ENCODE measurements at places on chromosomes 5 and 9.

DNA sequence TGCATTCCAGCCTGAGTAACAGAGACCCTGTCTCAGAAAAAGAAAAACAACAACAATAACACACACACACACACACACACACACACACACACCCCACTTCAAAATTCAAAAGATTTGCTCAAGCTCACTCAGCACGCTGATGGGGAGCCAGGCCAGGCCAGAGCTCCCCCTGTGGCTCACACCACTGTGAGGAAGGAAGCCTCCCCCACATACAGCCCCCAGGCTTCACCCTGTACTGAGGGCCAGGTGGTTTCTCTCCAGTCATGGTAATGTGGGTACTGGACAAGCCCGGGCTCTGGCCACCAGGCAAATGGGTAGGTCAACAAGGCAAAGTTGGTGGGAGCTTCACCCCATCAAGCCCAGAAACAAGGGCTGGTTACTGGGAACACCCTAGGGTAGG is 19.0 kb downstream of the ATOX1 start:
- DNase-seq: no peak

DNA sequence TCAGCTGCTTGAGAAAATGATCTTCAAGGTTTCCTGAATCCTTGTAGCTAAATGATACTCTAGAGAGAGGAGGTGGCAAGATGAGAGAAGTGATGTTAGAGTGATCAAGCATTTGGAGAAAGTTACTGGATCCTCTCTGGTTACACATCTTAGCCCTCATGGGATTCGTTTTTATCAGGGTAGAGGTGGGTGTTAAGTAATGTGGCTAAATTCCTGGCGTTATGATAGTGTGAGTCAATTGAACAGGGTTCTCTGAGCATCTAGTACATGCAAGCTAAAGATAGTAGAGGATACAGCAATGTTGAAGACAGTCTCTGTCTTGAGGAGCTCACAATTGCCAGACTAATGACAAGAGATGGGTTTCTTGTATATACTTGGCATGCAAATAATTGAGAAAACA is 123.7 kb downstream of the PSD2 start:
- DNase-seq: no peak

GRCh38 chr5:116709082-116709481 is 134.5 kb upstream of the SEMA6A start:
- DNase-seq: no peak

DNA sequence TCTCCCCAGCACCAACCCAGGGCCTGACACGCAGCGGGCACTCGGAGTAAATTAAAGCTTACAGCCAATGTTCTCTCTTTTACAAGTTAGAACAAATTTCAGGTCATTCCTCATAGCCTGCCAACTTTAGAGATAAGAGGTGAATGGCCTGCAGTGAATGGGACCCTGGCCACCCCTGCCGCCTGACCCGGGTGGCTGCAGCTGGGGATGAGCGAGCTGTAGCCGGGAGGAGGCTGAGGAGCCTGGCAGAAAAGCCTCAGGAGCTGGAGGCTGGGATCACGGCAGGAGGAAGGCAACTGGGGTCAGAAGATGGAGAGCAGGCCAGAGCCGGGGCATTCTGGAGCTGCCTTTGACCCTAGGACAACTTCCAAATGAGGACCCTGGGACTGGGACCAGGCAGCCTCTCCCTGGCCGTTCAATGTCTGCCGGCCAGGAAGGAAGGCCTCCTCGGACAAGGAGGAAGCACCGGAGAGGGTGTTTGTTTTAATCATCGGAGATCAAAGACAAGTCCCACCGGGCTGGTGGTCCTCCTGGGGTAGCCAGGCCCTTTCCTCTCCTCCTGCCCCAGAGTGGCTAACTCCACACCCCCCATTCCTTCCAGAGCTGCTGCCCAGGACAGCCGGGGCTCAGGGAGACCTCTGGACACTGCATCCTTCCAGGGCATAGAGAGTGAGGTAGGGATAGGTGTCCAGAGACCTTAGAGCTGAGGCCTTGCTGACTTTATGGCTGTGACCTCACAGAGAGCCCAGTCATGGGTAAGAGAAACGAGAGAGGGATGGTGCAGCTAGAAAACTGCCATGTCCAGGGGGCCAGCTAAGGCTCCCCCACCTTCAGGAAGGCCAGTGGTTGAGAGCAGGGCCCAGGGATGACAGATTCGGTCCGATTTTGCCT is 87.3 kb upstream of the LMX1B start:
- no peak for DNase-seq

- no peak for DNase-seq
These were observed 61.3 kb upstream of the ELL2 start for GRCh38 chr5:96022971-96023370.

DNA sequence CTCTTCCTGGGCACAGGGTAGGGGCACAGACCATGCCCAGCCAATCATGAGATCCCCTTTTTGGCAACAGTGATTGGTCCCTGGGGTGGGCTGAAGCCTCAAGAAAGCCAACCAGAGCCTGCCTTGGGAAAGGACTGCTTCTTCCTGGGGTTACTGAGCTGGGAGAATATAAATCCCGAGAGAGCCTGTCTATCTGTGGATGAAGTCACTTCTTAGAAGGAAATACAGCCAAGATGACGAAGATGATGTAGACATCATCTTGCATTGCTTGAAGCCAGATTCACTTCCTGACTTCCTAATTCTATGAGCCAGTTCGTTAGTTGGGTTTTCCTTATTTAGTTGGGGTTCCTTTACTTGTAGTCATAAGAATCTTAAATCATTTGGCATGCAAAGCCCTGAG is 50.1 kb upstream of the PWWP2A start:
- no peak for DNase-seq

GRCh38 chr5:11455505-11455904 is 448.7 kb downstream of the CTNND2 start:
- DNase-seq: no peak

DNA sequence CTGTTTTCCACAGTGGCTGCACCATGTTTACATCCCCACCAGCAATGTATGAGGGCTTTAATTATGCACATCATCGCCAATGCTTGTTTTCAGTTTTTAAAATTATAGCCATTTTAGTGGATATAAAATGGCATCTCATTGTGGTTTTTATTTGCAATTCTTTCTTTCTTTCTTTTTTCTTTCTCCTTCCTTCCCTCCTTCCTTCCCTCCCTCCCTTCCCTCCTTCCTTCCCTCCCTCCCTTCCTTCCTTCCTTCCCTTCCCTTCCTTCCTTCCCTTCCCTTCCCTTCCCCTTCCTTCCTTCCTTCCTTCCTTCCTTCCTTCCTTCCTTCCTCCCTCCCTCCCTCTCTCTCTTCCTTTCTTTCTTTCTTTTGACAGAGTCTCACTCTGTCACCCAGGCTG is 6.6 kb downstream of the COL15A1 start:
- no peak for DNase-seq

DNA sequence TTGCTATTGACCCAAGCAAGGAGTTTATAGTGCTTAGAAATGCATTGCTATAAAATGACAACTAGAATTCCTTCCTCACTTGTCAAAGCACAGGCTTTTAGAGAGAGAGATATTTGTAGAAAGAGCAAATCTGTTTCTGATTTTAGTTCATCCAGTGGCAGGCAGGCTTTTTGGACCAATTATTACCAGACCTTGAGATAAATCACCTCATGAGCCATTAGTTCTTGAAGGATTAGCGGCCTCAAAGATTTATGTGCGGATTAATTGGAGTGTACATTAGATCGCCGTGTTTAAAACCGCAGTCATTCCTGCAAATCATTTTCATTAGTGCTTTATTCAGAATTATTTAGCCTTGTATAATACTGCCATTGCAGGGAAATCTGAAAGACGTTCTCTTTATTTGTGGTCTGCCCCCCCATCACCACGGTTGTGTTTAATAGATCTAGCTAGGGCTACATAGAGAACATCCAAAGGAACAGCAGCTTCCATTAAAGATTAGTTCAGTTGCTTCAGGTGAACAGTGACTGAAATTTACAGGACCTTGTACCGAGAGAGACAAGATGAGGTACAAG is 28.8 kb upstream of the TJP2 start:
- DNase-seq: no peak

DNA sequence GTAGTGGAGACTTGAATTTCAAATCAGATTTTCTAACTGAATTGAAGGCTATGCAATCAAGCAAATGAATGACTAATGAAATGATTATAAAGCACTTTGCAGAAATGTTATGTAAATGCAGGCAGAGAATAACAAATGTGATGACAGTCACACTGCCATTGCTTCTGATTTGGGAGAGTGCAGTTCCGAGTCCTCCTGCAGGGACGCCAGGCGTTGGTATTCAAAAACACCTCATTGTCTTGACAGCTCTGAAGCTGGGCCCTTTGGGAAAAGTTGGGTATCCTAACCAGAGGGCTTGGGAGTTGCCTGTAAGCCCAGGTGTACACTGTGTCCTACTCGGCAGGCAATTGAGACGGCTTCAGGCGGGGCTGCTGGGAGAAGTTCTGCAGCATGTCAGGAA is 57.9 kb downstream of the C5orf15 start:
- no peak for DNase-seq

DNA sequence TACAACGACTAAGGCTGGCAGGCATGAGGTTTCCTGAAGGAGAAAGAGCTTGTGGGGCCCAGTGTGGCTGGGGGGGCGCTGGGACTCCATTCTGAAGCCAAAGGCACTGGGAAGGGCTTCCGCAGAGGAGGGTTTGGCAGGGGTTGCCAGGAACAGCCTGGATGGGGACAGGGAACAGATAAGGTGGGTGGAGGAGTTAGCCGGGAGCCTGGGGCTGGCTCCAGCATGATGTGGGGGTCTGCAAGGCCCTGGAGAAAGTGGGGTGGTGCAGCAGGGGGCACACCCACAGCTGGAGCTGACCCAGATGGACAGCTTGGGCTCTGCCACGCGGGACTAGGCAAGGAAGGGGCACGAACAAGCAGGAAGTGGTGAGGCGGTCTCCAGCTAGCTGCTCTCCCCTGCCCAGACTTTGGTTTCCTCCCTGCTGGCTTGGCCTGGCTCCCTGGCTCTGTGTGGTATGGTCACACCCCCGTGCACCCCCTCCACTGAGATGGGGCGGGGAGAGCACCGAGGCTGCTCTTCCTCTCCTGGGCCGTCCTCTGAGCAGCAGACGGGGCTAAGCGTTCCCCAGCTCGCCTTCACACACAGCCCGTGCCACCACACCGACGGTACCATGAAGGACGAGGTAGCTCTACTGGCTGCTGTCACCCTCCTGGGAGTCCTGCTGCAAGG is at the start of gene LTC4S:
TSS of gene LTC4S (plus strand) at position 519 of the 672 bp plus-strand sequence. CDS start at position 614, 95 bp downstream.
- DNase-seq: no peak

GRCh38 chr9:123637606-123637944 is 281.6 kb downstream of the CRB2 start:
- no peak for DNase-seq

- peak; percentile 4 for DNase-seq
These were observed 2.6 kb downstream of the GLIS3 start for GRCh38 chr9:4297151-4297785.

DNA sequence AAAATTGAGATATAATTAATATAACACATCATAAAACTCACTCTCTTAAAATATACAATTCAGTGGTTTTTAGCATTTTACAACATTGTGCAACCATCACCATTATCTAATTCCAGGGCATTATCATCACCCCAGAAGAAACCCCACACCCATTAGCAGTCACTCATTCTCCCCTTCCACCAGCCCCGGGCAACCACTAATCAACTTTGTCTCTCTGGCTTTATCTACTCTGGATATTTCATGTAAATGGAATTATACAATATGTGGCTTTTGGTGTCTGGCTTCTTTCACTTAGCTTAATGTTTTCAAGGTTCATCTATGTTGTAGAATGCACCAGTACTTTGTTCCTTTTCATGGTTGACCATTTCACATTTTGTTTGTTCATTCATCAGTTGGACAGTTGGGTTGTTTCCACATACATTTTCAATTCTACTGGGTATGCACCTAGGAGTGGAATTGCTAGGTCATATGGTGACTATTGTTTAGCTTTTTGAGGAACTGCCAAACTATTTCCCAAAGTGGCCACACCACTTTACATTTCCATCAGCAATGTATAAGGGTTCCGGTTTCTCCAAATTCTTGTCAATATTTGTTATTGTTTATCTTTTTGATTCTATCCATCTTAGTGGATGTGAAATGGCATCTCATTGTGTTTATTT is 62.4 kb downstream of the MARCHF3 start:
- no peak for DNase-seq

GRCh38 chr5:157912621-157913325 is 53.8 kb upstream of the CLINT1 start:
- DNase-seq: no peak

- DNase-seq: no peak
These were observed 26.9 kb downstream of the ROR2 start for GRCh38 chr9:91923145-91923544.

- no peak for DNase-seq
These were observed 113.7 kb downstream of the ARHGEF28 start for GRCh38 chr5:73739650-73740049.

DNA sequence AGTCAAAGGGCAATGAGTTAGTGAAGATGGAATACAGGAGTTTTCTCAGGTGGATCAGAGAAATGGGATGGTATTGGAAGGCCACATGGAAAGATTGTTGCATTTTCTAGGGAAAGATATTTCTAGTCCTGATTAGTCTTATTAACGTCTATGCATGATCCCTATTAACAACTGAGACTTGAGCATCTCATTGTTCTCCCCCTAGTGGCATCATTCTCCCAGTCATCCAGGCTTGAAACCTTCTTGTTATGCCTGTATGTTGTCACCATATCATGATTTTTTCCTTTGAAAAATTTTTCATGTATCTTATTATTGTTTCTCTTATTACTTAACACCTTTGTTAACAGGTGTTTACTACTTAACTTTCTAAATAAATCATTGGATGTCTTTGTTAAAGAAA is 34.4 kb downstream of the KIF2A start:
- no peak for DNase-seq

DNA sequence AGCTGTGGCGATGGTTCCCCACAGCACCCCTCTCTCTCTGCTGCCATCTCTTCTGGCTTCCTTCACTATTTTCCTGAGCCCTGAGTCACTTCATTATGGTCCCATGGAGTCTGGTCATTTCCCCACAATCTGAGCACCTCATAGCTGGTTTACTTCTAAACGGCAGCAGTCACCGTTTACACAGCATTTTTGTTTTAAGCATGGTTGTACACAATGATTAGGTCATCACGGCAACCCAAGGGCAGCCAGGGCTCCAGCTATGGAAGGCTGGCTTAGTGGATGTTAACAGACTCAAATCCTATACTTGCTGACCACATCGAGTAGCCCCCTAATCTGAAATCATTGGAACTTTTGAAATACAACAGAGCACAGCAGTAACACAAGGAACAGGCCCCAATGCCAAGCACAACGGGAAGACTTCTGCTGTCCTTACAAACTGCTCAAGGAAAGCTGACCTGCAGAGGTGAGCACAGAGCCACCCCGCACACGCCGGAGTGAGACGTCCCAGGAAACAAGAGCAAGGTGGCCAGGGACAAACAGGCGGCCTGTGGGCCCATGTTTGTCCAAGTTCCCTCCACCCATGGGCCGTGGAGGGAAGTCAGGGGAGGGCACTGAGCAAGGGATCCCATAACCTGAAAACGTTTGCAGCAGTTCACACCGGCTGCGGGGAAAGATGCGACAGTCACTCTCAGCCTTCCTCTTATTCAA is 22.9 kb downstream of the CAMSAP1 start:
- DNase-seq: no peak

GRCh38 chr9:26210338-26210851 is 532.2 kb upstream of the TUSC1 start:
- DNase-seq: no peak

GRCh38 chr5:107302441-107302840 is 368.3 kb downstream of the EFNA5 start:
- no peak for DNase-seq

Measured in activated CD4-positive, alpha-beta T cell treated with anti-CD3 and anti-CD28 coated beads, Interleukin-2, amount 50 U/mL, for 4 hours (primary cell).